Activated CD4-positive, alpha-beta T cell treated with anti-CD3 and anti-CD28 coated beads, Interleukin-2, amount 50 U/mL, for 1 hour (primary cell): ENCODE measurements at places on chromosomes 16 and 17.
A peak's percentile ranks its signal among the peaks of the same experiment; 100 is the strongest.

GRCh38 chr17:16313139-16314090, 39.9 kb downstream of the CENPV start:
- DNase-seq: no peak

DNA sequence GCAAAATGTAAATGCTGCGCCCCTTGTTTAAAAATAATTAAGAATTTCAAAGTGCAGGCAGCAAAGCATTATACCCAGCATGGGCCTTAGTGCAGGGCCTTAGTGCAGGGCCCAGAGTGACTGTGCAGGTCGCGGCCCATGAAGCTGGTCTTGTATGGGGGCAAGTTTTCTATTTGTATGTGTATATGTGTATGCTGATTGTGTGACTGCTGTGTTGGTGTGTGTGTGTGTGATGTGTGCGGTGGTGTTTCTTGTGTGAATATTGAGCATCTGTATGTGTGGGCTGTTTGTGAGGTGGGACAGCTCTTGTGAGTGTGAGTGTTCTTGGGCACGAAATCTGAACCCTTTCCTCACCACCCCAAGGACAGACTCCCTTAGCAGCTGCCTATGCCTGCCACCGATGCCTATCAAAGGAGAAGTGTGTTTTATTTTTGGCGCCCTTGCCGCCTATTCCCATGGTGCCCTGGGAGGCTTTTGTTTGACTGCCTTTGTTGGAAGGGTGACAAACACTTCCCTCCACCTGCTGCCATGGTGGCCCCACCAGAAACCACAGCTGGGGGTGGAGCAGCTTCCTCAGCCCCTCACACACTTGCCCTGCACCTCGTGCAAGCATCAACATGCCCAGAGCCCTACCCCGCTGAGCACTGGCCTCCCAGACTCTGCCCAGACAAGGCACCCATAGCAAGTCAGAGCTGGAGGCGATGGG, 18.0 kb downstream of the CCR7 start:
- peak; percentile 70 for DNase-seq

DNA sequence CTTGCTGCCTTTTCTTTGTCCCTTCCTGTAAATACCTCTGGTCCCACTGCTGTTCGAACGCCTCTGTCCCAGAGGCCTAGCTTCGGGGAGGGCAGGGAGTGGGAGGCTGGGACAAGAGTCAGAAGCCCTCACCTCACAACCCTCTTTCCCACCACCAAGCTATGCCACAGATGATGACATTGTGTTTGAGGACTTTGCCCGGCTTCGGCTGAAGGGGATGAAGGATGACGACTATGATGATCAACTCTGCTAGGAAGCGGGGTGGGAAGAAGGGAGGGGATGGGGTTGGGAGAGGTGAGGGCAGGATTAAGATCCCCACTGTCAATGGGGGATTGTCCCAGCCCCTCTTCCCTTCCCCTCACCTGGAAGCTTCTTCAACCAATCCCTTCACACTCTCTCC, 10.4 kb downstream of the ARRB2 start:
- no peak for DNase-seq

DNA sequence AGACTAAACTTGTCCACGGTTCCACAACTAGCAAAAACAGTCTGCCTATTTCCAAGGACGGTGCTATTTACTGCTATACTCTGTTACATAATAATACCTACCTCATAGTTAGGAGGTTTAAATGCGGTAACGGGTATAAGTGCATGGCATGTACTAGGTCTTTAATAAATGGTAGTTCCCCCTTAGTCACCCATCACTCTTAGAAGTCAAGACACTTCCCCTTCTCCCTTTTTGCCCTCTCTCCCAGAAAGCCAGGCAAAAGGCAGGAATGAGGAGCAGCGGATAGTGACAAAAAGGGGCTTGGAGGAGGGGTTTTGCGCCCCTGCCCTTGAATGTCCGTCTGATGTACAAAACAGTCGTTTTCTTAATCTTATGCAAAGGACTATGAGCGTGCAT, 1.1 kb upstream of the LSM12 start:
- no peak for DNase-seq

- DNase-seq: no peak
Measured at GRCh38 chr16:4176906-4177417, 60.7 kb upstream of the ADCY9 start.

GRCh38 chr17:4780325-4780955, 5.7 kb downstream of the VMO1 start:
- DNase-seq: no peak

DNA sequence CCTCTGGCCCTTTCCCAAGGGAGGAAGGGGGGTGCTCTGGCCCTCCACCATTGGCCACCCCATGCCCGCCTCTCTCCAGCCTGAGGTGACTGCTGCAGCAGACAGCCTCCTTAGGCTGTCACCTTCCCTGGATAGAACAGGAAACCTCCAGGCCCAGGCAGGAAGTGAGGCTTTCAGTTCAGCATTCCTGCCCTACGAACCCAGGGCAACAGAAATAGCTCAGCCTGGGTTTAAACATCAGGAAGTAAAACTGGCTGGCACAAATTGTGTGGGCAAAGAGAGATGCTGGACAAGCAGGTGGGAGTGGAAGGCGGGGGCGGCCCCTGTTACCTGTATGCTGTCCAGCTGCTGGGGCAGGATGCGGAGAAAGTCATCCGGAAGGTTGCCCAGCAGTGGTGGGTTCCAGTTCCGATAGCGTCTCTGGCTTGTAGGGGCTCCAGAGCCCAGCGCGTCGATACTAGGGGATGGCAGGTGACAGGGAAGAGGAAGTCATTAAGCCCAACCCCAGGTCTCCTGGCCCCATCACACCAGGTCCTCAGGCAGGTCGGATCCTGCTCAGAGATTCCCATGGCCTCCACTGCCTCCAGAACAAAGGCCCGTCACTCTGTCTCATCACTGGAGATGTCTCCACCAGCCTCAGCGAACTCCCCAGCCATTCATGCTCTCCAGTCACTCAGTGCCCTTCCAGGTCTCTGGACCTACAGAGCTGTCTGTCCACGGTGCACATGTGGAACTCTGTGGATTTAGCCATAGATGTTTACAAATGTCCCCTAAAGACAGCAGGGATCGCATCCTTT, 23.6 kb upstream of the MRPS23 start:
- no peak for DNase-seq

- no peak for DNase-seq
Measured at GRCh38 chr17:64176556-64176955, 46.6 kb upstream of the ERN1 start.

GRCh38 chr17:57366558-57367351, 110.4 kb downstream of the MSI2 start:
- no peak for DNase-seq

DNA sequence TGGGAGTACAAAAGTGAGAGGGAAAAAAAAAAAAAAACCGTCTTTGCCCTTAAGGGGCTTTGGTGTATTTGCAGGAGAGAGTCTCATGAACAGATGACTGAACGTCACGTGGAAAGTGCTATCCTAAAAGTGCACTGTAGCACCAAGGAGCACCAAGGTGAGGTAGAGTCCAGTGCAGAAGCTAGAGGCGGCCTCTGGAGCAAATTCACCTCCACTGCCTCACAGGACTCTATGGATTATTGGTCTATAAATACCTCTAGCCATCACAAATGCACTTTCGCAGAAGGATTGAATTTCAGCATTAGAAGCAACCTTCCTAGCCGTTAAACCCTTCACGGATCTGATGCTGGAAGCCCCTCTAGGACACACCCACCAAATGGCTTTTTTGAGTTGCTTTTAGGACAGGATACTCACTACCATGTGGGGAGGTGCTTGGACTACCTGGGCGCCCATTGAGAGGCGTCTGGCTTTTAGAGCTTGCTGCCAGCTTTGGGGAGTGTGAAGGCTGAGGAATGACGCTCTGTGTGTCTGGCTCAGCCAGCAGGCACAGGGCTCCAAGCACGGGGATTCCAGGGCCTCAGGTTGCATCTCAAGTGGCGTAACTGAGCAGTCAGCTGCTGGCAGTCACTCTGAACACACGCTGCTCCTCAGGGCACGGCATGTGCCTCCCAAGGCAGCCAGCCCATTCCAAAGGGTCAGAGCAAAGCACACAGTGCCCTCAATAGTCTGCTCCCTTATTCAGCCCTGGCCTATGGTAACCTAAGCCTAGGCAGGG, 52.7 kb downstream of the CDRT4 start:
- DNase-seq: no peak

DNA sequence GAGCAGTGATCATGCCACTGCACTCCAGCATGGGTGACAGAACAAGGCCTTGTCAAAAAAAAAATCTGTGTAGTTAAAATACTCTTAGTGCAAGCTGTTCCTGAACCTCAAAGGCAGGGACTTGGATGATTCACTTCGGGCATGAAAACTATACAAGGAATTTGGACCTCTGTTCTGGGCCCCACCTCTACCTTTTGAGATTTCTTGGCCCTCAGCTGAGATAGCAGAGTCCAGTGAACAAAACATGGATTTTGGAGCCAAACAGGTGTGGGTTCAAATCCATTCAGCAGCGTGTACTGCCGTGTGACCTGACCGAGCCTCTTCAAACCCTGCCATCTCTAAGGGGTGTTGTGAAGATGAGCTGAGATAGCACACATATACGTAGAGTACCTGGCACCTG, 6.8 kb downstream of the SLC13A2 start:
- DNase-seq: no peak

GRCh38 chr17:70563281-70563820, 394.0 kb downstream of the KCNJ2 start:
- DNase-seq: no peak

- DNase-seq: no peak
Measured at GRCh38 chr16:49458656-49459445, 85.2 kb downstream of the C16orf78 start.

DNA sequence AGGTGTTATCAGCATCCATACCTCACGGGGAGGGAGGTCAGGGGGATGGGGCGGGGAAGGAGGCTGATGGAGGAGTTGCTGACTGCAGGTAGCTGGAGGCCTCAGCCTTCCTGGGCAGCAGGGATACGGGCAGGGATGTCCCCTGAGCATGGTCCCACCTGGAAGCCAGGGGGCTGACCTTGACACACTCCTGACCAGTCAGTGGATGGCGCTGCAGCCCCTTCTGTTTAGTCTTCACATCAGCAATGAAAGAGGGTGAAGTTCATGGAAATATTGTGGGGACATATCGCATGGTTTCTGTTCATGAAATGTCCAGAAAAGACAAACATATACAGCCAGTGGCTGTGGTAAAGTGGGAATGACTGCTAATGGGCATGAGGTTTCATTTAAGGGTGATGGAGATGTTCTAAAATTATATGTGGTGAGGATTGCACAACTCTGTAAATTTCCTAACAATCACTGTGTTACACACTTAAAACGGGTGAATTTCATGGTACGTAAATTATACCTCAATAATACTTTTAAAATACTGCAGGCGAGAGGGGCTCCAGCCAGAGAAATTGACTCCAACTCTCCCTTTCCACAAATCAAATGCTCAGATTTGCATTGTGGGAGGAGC, 489.6 kb downstream of the CDH13 start:
- DNase-seq: no peak

DNA sequence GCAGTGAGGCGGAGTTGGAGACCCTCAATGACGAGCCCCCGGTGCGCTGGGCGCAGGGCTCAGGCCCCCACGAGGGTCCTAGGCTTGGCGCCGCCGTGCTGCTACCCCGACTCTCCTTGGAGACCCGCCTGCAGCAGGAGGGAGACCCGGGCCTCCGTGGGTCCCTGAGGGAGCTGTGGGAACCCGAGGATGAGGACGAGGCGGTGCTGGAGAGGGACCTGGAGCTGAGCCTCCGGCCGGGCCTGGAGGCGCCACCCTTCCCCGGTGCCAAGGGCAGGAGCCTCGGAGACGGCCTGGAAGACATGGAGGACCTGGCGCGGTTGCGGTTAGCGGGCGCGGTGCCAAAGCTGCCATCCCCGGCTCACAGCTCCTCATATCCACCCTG, 2.3 kb downstream of the MYO15B start:
- no peak for DNase-seq

DNA sequence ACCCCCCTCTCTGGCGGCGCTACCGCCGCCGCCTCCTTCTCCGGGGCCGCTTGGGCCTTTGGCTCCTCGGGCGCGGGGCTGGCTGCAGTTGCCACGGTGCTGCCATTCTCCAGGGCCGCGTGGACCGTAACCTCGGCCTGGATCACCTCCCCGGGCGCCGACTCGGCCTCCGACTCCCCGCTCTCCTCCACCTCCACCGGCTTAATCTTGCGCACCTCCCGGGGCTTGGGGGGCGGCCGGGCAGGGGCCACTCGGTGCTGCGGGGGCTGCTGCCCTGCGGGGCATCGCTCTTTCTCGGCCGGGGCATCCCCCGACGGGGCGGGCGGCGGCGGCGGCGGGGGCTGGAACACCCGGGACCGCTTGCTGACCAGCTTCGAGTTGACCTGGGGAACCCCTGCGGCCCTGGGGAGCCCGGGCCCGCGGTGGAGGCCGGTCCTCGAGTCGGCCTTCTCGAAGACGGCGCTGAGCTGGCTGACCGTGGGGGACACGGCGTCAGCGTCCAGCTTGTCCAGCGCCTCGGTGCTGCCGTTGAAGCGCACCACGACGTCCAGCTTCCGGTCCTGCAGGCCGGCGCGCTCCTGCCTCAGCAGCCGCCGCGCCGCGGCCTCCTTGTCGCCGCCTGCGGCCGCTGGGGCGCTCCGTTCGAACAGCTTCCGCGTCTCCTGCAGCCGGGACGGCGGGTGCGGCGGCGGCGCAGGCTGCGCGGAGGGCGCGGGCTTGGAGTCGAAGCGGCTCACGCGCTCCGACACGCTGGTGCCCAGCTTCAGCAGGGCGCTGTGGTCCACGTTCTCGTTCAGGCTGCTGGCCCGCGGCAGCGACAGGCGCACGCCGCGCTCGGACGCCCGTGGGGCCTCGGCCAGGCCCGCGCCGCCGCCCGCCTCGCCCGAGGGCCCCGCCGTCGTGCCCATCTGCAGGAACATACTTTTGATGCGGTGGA, 792 bp downstream of the PPP1R9B start:
- DNase-seq: peak; percentile 64
